ENCODE measurements at places on chromosomes 11 and 22.

GRCh38 chr22:42793848-42794405 lies 63.1 kb downstream of the ARFGAP3 start:
- no peak for DNase-seq

GRCh38 chr11:128392259-128392658 lies 195.1 kb downstream of the ETS1 start:
- DNase-seq: no peak

DNA sequence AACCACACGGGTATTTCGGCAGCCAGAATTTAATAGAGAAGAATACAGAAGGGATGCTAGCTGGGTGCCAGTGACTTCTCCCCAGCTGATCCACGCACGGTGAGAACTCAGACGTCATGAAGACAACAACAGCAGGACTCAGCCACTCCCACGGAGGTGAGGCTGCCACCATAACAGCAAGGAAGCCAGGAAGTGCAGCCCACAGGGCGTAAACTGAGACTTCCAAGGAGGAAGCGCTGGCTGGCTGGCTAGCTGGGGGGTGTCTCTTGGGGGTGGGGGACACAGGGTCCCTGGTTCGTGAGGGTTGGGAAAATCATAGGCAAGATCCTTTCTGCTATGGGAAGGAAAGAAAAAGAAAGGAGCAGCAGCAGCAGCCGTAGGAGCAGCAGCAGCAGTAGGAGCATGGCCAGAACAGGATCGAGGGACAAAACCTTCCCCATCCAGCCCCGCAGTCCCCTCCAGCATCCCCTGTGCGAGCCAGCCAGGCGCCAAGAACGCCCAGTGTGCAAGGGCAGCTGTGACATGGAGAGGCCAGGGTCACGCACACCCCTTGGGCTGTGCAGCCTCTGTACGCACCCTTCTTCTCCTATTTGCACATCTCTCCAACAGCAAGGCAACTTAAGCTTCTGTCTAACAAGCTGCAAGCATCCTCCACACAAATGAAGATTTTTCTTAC lies 49.6 kb upstream of the SHANK2 start:
- DNase-seq: no peak

DNA sequence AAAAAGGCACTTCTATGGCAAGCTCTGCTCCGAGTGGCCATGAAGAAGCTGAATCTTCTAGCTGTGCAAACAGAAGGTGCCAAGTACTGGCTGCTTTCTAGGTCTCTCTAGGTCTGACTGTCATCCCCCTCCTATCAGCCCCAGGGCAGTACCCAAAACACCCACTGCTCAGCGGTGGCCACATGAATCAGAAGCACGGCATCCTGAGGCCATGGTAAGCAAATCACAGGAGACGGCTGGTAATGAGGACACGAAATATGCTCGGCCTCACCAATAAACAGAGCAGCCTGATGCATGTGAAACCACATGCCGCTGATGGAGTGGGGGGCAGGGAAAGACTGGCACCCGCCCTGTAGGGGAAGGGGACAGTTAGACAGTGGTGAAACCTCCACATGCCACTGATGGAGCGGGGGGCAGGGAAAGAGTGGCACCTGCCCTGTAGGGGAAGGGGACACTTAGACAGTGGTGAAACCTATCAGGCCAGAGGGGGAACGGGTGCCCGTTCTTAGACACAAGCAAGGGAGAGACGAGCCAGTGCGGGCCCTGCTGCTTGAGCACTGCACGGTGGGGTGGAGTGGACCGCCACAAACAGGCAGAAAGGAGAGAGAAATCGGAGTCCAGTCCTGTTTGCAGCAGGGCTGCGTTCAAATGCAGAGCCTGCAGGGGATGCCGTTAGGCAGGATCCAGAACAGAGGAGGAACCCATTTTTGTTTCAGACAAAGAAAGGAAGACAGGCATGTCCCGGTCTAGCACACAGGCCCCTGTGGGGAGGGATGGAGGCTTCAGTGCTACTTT lies 29.9 kb upstream of the MOB2 start:
- DNase-seq: no peak

DNA sequence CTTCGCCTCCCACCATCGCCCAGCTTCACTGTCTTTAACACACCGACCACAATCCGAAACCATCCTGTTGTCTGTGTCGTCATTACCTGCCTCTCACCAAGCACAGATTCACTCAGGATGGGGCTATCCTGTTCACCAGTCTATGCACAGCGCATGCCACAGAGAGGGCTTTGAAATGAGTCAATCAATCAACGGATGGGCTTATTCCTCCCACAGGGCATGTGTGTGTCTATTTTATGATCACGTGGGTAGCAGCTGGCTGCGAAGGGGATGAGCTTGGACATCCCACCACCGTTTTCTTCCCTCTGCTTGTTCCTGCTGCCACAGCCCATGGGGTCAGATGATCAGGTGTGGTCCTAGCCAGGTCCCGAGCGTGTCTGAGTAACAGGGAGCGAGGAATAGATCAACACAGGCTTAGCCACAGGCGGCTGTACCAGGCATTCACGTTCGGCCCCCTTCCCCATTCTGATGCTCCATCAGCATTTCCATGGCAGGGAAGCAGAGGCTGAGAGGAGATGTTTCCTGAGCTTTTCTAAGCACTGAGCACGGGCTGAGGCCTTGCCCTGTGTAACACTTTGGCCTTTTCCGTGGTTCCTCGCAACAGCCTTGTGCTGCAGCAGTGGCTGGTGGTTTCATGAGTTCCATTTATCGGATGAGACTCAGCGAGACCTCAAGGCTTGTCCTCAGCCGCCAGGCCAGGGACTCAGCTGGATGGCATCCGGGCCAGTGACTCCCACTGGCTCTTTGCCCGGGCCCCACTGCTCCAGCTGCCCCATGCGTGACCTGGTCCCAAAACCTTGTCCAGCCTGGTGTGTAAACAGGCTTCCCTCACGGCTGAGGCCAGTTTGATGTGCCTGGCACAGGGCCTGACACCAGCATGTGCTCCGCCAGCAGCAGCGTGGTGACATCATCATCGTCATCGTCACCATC lies 48.1 kb upstream of the FGF3 start:
- DNase-seq: no peak

DNA sequence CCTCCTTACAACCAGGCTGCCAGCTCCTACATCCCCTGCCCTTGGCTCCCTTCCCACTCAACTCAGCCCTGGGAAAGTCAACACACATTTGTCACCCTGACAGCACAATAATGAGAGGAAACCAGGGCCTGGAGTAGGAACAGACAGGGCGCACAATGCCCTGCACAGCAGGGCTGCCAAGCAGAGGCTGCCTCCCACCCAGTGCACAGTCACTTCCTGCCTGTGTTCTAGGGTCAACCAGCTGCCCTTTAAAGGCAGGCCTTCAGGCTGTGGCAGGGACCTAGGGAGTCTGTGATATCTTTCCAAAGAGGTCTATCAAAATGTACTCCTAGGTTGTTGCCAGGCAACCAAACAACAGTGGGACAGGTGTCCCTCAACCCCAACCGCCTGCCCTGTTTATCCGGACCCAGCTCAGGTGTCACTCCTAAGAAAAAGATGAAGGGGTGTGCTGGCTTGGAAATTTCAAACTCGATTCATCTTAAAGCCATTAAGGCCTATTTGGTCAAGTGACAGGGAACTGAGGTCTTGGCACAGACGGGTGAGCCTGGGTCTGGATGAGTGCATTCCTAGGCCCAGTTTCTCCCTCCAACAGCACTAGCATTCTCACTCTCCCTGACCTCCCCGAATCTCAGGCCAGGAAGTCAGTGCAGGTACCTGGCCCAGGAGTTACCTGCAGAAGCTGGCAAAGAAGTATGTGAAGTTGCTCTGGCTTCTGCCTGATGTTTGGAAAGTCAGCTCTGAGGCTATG lies 110.3 kb upstream of the PITPNB start:
- peak; percentile 44 for DNase-seq

- DNase-seq: no peak
Measured at GRCh38 chr22:31360029-31360428, 13.9 kb upstream of the PATZ1 start.

DNA sequence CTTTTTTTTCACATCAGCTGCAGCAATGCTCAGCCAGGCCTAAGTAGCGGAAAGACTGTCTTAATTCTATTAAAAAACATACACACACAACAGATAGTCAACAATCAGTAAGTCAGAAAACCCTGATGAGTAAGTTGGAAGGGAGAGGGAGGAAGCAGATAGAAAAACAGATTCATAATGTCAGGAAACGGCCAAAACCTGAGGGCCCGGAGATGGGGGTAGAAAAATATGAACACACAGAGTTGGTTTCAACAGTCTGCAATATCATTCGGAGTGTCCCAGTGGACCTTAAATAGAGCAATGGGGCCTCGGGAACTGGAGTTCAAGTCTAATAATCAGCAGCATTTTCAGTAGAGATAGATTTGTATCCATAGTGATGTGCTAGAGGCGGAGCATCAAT lies 14.8 kb downstream of the LRRC55 start:
- DNase-seq: no peak

- DNase-seq: peak; percentile 52
Measured at GRCh38 chr11:78646564-78647185, 72.0 kb upstream of the NARS2 start.

- no peak for DNase-seq
Measured at GRCh38 chr11:15884141-15884540, 472.2 kb downstream of the SOX6 start.

- no peak for DNase-seq
Measured at GRCh38 chr22:46865052-46865434, 102.6 kb downstream of the TBC1D22A start.

DNA sequence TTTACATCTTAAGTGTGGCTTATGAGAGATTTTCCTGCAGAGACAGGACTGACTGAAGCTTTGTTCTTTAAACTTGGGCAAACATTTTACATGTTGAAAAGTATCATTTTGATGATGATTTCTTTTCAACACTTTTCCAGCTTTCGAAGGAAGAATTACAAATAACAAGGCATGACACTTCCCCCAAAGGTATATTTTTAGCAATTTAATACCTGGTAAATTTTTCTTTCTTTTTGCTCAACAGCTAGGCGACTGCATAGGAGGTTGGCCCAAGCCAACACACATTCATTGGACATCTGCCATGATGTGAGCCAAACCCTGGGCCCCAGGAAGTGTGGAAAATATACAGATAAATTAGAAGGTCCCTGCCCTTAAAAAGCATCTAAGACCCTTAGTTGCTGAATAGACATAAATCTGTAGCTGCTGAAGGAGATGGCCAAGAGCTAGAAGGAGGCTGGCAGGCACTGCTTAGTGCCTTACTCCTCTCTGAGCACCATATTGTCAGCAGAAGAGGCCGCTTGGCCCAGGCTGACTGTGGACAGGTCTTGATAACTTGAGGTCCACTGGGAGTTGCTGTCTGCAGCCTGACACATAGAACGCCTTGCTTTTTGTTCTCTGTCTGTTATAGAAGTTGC lies 53.3 kb upstream of the CD44 start:
- no peak for DNase-seq

- DNase-seq: peak; percentile 17
Measured at GRCh38 chr11:118406599-118407166, 5.3 kb downstream of the ATP5MG start.

GRCh38 chr11:409008-409599 lies 5.7 kb downstream of the SIGIRR start:
- DNase-seq: no peak

DNA sequence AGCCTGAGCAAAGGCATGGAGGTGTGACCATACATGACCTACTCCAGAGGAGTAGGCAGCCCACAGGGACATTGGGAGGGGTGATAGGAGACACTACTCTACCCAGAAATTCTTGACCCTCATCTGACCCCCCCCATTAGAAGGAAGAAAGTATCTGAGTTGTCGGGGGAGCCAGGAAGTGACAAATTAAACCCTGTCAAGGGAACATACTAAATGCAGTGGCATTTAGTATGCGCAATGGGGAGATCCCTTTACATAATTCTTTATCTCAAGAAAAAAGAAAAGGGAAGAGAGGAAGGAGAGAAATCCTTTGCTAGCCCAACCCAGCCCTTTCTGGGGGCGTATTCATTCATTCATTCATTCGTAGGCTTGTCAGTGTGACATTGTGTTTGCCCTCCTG lies 58.8 kb downstream of the NAV2 start:
- DNase-seq: no peak

- no peak for DNase-seq
Measured at GRCh38 chr11:5846701-5847100, 5.0 kb upstream of the OR52E6 start.

DNA sequence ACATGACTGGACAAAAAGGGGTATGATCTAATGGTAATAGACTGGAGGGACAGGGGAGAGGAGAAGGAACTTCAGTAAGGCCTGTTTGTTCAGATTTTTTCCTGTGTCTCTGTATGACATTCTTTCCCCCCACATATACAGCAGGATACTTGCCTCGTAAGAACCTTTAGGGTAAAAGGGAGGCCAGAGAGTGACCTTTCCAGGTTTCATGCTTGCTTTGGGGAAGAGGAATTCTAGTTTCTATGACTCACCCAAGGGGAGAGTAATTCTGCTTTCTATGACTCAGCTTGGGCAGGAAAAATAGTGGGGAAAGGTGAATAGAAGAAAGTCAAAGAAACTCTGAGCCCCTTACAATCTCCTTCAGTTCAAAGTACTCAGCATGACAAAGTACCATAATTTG lies 457.0 kb downstream of the DLG2 start:
- DNase-seq: no peak

DNA sequence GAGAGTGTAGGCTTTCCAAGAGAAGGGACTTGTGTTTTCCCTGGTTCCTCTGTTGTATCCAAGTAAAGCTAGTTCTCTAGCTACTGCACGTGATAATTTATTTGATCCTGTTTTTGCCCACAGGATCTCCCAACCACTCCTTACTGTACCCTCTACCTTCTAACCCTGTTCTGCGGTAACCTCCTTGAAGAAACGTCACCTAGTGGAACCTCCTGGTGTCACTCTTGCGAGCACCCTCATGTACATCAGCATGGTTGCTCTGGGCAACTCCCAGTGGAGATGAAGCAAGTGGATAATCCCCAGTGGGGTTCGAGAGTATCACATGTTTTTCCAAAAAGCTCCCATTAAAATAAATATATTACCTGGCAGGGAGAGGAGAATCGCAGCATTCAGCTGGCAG lies 108.9 kb upstream of the CLMP start:
- no peak for DNase-seq

DNA sequence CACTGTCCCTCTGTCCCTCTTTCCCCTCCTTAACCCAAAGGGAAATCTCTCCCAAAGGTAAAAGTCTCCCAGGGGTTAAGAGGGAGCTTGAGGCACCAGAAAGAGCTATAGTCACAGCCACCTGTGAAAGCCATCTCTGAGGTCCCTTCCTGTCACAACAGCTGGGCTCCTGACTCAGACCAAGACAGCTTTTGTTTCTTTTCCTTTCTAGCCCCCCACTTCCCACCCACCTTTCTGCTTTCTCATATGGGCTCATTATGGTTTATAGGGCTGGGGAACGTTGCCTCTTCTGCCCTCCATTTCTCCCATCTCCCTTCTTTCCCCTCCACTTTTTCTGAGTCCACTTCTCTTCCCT lies 19.1 kb downstream of the MIF start:
- no peak for DNase-seq

- DNase-seq: no peak
Measured at GRCh38 chr11:34300026-34300925, 57.5 kb downstream of the ABTB2 start.

- DNase-seq: no peak
Measured at GRCh38 chr11:45739866-45740265, 65.1 kb upstream of the SLC35C1 start.

- DNase-seq: no peak
Measured at GRCh38 chr11:121560236-121560635, 107.5 kb upstream of the SORL1-AS1 start.
